K562 (cell line): ENCODE measurements at places on chromosomes 2 and 18. TPM values are rescaled to one million over a fixed set of nuclear protein-coding genes. Genes with fewer than 3 reads are reported as not detected.

GRCh38 chr2:46173636-46174250 lies 123.5 kb upstream of the EPAS1 start:
- peaks cover 5% of the 10 kb centered on the region for H3K4me1 ChIP-seq
- H3K27me3 ChIP-seq = no peaks in the 10 kb centered on the region; the same call in 1 of the 3 replicates
- H3K4me3 ChIP-seq = no peak overlapping the region
- no peak overlapping the region for H3K27ac ChIP-seq
- DNase-seq = no peak

DNA sequence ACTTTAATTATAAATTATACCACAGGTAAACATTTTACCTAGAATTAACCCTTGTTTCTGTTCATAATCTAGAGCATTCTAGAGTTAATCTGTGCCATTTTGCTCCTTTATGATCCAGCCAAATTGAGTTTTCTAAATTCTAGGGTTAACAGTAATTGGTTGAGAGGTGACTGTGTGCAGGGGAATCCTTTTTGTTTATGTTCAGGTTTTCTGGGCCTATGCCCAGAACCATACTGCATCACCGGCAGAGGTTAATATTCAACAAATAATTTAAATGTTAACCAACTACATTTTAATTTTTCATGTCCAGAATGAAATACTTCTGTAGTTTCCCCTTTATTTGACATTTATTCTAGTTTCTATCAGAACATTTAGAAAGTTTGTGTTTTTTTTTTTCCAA lies 32.3 kb downstream of the CARF start:
- no peaks in the 10 kb centered on the region for H3K4me1 ChIP-seq
- no peak overlapping the region for H3K27ac ChIP-seq

DNA sequence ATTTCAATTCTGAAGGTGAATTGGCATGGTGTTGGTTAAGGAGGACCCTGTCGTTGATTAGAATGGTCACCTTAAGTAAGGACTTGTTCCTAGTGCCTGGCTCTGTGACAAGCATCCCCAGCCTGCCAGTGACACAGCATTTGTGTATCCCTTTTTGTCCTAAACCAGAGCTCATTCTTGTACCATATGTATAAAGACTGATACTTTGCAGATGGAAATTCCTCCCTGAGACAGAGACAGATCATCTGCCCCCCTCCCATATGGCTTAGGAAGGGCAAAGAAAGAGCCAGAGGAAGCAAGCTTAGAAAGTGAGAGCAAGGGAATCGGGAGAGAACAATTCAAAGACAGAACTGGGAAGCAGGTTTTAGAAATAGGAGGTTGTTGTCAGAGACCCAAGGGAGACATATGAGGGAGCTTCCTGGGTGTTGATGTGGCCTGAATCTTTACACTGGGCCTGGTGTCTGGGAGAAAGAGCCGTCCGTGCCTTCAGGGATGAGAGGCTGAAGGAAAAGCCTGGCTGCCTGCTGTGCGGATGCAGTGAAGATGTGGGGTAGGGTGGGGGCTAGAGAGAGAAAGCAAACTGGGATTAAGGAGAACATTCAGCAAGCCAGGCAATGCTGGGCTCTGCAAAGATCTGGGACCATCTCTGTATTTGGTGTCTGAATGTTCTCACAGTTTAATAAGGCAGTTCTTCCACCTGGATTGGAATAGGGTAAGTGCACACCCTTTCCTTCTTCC lies 13.2 kb upstream of the CHRNA1 start:
- DNase-seq = no peak
- no peak overlapping the region for H3K27ac ChIP-seq
- H3K36me3 ChIP-seq = no peaks in the 10 kb centered on the region
- H3K4me1 ChIP-seq = no peaks in the 10 kb centered on the region
- H3K4me3 ChIP-seq = no peak overlapping the region

The GKN1 gene
- total RNA-seq = not detected in 2 replicates

The CCDC102B gene
- total RNA-seq = 0.65 and 0.69 TPM in 2 replicates

- H3K4me1 ChIP-seq = no peaks in the 10 kb centered on the region
- no peak overlapping the region for H3K4me3 ChIP-seq
- H3K27ac ChIP-seq = no peak overlapping the region
- no peaks in the 10 kb centered on the region for H3K36me3 ChIP-seq
- H3K27me3 ChIP-seq = peaks cover under 1% of the 10 kb centered on the region; the same call in 2 of the 3 replicates
These were observed 272.1 kb downstream of the NAPG start for GRCh38 chr18:10797896-10798295.

- H3K27ac ChIP-seq = no peak overlapping the region
- H3K36me3 ChIP-seq = no peaks in the 10 kb centered on the region
- peaks cover 22% of the 10 kb centered on the region for H3K27me3 ChIP-seq
- DNase-seq = no peak
These were observed 114.7 kb upstream of the RAB6C start for GRCh38 chr2:129864719-129865118.

GRCh38 chr18:65822826-65823225 lies 72.0 kb downstream of the CDH7 start:
- no peak for DNase-seq
- H3K36me3 ChIP-seq = no peaks in the 10 kb centered on the region
- no peak overlapping the region for H3K27ac ChIP-seq
- no peaks in the 10 kb centered on the region for H3K27me3 ChIP-seq
- no peaks in the 10 kb centered on the region for H3K4me1 ChIP-seq

DNA sequence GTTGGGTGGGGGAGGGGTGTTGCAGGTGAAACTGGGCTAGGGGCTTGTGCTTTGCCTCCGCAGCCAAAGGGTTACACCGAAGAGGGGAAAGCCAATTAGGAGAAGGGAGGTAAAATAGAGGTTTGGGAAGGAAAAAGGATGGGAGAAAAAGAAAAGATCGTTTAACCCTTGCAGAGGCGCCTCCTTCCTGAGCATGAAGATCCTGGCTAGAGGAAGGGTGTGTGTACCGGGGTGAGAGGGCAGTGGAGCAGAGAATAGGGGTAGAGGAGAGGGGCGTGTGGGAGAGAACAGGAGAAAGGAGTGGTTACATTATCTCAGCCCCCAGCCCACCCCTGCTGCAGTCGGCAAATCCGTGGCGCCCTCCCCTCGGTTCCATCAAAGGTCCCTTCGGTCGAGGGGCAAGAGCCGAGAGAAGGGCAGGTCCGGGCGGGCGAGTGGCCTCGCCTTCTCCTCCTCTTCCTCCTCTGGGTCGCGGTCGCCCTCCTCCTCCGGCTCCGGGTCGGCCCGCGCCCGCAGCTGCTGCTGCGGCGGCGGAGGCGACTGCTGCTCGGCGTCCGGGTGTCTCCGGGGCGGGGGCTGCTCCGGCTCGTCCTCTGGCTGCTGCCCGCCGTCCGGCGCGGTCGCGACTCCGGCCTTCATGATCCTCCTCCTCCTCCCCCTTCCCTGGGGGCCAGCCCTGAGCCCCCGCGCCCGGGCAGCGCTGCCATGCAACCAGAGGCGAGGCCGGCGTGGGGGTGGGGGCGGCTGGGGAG lies 1.1 kb downstream of the MARCHF4 start:
- no peaks in the 10 kb centered on the region for H3K4me1 ChIP-seq
- peaks cover 21% of the 10 kb centered on the region for H3K27me3 ChIP-seq
- H3K36me3 ChIP-seq = no peaks in the 10 kb centered on the region
- H3K27ac ChIP-seq = no peak overlapping the region
- no peak overlapping the region for H3K4me3 ChIP-seq
- no peak for DNase-seq

DNA sequence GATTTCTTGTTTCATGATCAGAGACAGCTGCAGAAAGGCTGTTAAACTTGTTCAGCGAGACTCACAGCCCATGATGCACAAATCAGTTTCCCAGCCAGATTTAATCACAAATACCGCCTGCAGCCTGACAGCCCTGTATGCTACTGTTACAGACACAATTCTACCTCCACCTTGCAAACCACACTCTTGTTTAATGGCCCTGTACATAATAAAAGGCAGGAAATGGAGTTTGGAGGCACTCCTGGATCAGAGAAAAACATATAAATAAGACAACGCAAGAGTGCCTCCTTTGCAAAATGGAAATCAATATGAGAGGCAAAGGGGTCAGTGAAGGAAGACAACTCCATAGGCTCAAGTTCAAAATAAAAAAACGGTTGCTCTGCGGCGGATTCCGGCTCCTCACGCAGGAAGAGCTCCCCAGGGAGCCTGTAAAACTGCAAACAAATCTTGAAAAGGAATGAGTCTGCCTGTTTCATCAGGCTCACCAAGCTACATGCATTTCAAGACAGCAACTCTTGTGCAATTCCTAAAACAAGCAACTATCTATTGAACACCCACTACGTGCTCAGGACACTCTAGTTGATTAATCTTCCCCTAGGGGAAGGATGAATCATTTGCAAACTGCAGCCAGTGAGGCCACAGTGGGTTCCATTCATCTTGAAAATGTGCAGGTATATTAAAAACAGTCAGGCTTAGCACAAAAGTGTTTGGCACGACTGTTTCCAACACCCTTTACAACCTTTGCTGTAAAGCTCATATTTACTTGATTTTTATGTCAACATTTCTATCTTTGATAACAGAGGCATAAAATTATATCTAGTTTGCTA lies 37.5 kb downstream of the TBC1D8 start:
- no peaks in the 10 kb centered on the region for H3K4me1 ChIP-seq
- H3K27me3 ChIP-seq = peaks cover 20% of the 10 kb centered on the region
- H3K4me3 ChIP-seq = no peak overlapping the region
- no peak overlapping the region for H3K27ac ChIP-seq

The AGXT gene
- total RNA-seq = 0.18 TPM in 2 replicates

DNA sequence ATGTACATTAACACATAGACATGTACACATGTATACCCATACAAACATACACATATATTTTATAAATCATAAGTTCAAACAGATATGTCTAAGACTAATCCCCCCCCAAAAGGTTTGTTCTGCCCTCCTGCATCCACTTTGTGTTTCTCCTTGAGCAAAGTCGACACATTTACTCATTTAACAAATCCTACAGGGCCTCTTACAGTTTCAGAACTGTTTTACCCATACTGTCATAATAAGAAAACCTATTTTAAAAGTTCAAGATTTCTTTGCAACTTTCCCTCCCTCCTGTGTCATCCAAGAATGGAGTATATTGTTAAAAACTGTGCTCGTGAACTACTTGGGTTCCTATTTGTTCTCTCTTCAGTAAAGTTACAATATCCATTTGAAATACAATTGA lies 166.7 kb downstream of the L3MBTL4 start:
- no peak overlapping the region for H3K4me3 ChIP-seq
- no peaks in the 10 kb centered on the region for H3K4me1 ChIP-seq
- H3K27ac ChIP-seq = no peak overlapping the region

The PAX3 gene
- total RNA-seq = not detected in 2 replicates

GRCh38 chr2:160405077-160405867 lies 88.3 kb downstream of the RBMS1 start:
- peaks cover 15% of the 10 kb centered on the region for H3K27me3 ChIP-seq
- H3K4me3 ChIP-seq = no peak overlapping the region
- peaks cover 10% of the 10 kb centered on the region for H3K4me1 ChIP-seq
- no peaks in the 10 kb centered on the region for H3K36me3 ChIP-seq
- H3K27ac ChIP-seq = no peak overlapping the region
- no peak for DNase-seq

The LRRC30 gene
- total RNA-seq = not detected in 2 replicates

The CCDC138 gene
- 20.1 and 28.4 TPM in 2 replicates for total RNA-seq

DNA sequence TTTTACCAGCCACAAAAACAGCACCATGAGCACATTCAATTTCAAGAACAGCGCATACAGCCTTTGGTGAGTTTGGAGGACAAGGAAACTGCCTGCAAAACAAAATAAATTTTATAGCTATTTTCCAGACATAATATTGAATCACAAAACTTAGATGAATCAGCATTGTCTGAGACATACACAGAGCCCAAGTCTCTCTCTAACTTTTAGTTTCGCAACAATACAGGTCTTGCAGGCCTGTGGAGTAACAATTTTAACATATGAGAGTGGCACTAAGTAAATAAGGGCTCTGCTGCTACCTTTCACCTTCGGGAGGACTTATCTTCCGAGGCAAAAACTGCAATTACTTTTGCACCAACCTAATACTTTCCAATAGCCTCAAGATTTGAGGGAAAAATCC lies 56.1 kb upstream of the PEX13 start:
- no peaks in the 10 kb centered on the region for H3K36me3 ChIP-seq
- H3K27ac ChIP-seq = no peak overlapping the region
- DNase-seq = no peak
- no peaks in the 10 kb centered on the region for H3K27me3 ChIP-seq

DNA sequence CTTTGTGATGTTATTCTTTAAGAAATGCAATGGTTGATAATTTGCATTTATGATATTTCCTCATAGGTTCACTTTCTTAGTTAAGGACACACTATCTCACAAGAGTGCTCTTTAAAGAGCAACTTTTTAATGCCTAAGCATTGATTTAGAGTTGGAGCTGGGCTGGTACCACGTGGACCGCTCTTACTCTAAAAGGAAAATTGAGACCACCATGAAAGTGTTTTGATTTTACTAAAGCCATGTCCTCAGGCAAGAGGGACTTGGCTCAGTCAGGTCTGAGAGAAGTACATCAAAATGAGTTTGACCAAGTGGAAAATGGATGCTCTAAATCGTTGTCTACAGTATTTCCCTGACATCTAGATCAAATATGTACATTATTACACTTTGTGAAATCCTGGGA lies 302.4 kb downstream of the LRRTM1 start:
- H3K36me3 ChIP-seq = no peaks in the 10 kb centered on the region
- no peaks in the 10 kb centered on the region for H3K27me3 ChIP-seq
- no peak overlapping the region for H3K27ac ChIP-seq
- no peak overlapping the region for H3K4me3 ChIP-seq
